Germinal center (tissue), 1 donor: ENCODE measurements at places on chromosomes 3 and 15.

DNA sequence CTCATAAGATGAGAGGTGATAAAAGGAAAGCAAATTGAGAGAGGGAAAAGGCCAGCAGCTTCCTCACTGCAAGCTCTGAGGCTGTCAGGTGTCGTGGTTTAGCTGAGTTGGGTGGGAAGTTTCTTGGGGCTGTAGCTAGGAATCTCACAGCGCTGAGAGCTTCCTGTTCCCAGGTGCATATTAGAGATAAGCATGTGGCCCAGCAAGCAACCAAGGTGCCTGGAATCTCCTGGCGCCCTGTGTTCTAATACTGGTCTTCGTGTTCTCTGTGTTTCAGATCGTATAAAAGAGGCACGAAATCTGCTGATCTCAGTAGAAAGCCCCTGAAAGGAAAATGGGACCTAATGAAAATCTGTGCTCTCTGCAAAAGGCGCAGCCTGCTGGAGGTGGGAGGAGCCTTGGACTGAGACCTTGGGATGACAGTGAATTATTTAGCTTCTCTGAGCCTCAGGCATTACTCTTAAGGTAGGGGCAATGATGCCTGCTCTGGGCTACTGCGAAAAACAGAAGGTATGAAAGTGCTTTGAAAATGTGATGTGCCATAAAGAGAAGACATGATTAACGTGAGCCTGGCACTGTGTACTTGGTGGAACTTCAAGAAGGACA lies 499.9 kb downstream of the TBL1XR1 start:
- no peak for DNase-seq

DNA sequence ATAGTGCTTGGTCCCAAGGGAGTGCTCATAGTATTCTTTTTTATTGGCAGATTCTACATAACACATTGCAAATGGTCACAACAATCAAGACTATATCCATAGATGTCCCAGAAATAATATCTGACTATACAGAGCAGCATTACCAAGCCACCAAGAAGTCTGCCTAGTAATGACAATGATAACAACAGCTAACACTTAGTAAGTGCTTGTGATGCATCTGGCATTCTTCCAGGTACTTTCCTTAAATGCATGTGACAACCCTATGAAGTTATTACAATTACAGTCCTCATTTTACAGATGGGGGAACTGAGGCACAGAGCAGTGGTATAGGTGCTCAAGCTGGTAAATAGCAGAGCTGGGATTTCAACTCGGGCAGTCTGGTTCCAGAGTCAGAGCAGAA lies 49.6 kb upstream of the ICE2 start:
- no peak for DNase-seq

DNA sequence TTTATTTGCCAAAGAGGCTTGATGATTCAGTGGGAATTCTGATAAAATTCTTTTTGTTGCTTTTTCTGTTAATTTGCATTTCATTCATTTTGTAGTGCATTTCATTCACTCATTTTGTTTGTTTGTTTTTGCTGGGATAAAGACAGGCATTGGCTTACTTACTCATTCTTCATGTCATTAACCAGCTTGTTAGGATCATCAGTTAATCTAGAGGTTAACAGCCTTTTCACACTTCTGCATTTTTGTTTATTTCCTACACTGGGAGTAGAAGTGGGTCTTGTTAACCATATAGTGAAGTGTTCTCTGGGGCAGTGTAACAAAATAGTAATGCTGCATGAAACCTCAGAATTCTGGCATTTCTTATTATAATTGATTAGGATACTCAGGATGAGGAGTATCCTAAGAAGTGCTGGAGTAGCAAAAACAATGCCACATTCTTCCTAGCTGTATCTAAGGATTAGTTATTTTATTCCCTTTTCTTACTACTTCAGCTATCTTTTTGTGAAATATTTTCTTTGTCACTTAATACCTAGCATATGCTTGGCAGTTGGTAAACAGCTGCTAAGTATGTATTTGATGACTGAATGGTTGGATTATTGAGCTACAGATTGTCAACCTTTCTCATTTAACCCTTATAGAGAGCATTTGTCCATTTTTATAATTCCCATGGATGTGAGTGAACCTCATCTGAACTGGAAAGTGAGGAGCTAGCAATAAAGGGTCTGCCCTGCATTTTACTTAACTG lies 135.7 kb upstream of the LRRFIP2 start:
- no peak for DNase-seq

DNA sequence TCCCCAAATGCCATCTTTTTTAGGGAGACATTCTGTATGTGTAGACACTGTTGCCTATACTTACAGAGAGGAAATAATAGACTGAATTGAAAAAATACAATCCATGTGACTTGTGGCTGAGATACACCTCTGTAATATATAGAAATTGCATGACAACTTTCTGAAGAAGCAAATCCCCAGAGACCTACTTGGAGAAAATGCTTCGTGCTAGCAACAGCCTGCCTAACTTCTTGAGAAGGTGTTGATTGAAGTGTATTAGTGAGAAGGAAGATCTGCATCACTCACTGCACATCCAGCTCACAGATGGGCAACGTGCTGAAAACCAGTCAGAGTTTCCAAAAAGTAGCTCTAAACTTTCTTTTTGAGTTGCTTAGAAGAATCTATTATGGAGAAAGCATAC lies 404.1 kb downstream of the EPHB1 start:
- no peak for DNase-seq

DNA sequence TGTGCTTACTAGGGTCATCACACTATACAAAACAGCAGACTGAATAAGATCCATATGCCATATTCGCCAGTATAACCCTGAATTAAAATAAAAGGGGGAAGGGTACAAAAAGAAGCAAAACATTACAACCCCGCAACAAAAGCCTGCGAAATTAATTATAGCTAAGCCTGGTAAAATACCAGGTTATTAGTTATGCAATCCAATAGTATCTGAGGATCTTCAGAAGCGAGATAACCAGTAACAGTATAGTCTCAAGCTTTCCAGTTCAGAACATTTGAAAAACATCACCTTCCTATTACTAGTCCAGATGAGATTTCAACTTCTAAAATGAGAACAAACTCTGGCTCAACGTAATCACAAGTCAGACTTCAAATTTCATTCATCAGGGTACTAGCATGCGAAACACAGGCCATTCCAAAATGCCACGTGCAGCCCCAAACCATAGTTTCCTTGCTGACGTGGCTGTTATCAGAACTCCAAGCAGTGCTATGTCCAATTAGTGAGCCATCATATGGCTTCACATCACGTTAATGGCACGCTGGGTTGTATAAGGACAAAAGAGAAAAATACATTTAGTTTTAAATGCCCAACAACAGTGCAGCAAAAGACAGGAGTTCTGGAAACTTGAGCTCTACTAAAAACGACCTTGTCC lies 1.1 kb downstream of the SSR3 start:
- no peak for DNase-seq

DNA sequence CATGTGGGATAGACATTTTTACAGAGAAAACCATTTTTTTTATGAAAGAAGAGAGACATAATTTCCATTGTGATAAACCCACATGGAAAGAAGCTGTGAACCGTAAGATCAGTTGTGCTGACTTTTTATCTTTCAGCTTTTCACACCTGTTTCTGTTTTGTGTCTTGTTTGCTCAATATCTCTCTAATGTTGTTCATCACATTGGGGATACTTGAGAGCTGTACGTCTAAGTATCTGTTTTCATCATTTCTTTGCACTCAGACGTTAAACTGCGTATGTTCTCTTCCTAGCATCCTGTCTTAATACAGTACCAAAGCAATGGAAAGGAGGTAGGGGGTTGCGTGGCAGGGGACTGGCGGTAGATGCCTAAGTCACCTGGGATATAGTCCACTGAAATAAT lies 449.0 kb downstream of the NAALADL2 start:
- DNase-seq: no peak

DNA sequence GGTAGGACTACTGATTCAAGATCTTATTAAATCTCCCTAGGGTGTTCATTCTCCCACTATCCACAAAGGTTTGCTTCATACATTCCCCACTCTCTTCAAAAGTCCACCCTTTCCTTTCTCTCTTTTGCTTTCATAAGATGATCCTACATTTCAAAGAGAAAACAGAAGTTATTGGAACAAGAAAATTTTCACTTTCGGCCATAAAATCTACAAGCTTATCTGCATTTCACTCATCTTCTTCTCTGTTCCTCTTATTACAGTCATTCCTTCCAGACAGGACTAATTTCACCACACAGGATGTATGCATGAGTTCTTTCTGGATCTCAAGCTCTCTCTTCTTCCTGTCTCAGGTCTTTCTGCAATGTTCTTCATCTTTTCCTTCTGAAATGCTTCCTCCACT lies 238.7 kb downstream of the ISL2 start:
- DNase-seq: peak; percentile 20

DNA sequence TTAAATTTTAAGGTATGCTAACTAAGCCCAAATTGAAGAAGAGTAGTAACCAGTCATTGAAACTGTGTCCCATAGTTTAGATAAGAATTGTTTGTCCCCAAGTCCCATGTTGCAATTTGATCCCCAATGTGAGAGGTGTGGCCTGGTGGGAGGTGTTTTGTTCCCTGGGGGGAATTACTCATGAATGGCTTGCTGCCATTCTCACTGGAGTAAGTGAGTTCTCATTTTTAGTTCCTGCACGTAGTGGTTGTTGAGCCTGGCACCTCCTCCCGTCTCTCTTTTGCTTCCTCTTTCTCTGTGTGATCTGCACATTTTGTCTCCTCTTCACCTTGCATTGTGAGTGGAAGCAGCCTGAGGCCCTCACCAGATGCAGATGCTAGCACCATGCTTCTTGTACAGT lies 1271.0 kb downstream of the NSUN3 start:
- DNase-seq: no peak

DNA sequence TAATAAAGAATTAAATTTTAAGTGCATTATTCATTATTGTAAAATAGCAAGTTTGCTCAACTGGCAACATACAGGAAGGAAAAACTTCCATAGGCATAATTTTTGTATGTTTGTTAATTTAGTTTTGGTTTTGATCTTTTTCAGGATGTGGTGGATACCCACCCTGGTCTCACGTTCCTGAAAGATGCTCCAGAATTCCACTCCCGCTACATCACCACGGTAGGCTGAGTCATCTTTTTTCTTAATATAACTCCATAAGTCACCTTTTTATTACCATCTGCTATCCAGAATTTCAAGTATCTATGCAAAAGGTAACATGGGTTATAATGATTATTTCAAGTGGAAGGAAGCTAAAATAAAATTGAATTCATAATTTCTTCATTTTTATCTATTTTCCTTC lies 104.8 kb downstream of the PPP2R3A start:
- no peak for DNase-seq

- no peak for DNase-seq
Measured at GRCh38 chr15:60363087-60363549, 34.7 kb downstream of the ANXA2 start.

- DNase-seq: no peak
Measured at GRCh38 chr3:17850448-17850847, 108.0 kb upstream of the TBC1D5 start.

DNA sequence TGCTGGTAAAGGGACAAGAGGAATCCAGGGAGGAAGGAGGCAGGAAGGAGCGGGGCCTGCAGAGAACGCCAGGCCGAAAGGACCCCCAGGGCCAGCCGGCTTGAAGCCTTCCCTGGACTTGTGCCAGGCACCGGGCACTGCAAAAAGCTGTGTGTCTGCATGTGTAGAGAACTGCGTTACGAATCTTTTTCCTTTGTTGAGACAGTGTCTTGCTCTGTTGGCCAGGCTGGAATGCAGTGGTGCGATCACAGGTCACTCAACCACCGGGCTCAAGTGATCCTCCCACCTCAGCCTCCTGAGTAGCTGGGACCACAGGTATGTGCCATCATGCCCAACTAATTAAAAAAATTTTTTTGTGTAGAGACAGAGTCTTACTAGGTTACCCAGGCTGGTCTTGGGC lies 17.0 kb upstream of the MUC4 start:
- DNase-seq: no peak

DNA sequence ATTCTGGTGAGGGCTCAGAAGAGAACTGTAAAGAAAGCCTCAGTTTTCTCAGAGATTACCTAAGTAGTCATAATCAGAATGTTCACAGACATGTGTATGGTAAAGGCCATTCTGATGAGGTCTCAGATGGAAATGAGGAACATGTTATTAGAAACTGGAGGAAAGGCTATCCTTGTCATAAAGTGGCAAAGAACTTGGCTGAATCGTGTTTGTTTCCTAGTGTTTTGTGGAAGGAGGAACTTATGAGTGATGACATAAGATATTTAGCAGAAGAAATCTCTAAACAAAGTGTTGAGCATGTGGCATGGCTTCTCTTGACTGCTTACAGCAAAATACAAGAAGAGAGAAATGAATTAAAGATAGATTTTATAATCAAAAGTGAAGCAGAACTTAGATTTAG lies 12.8 kb upstream of the KLHL40 start:
- no peak for DNase-seq
